ENCODE measurements at places on chromosomes 5 and 9.

- DNase-seq = no peak
These were observed 274.8 kb upstream of the ADRA1B start for GRCh38 chr5:159641371-159642039.

GRCh38 chr5:2203774-2204173 is 321.0 kb upstream of the IRX4 start:
- DNase-seq = no peak

DNA sequence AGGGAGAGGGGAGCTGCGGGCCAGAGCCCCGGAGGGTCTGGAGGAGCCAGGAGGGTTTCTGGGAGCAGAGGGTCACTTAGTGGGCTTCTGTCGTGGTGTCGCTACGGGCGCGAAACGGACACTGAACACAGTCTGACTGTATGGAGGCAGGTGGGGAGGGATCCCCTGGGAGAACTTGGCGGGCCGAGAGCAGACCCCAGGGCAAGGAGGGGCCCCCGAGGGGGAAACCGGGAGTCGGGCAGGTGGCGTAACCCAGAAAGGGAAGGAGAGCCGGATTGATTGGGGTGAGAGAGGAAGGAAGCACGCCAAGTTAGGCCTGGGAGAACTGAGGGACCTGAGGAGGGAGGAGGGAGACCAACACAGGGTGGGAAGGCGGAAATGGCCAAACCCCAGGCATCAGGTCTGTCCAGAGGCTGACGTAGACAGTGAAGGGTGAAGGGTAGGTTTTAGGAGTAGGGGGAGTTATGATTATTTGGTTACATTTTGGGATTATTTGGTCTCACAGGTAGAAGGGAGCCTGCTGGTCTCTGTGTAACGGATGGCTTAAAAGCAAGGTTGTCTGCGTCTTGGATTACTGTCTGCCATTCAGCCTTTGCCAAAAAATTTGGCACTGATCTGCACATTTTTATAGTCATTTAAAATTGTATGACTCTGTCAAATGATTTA is 3.3 kb upstream of the MSMP start:
- DNase-seq = peak; percentile 74

DNA sequence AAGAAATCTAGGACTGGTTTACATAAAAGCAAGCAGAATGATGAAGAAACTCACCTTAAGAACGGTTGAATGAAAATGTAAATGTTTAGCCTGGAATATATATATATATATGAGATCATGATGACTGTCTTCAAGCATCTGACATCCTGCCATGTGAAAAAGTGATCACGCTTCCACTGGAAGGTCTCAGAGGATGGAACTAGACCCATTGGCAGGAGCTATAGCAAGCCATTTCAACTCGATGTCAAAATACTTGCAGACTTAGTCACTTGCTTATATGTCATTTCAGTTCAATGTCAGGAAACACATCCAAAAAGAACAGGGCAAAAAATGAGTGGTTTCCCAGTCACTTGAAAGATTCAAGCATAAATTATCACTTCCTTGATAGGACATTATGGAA is 22.2 kb upstream of the TMEM161B start:
- DNase-seq = no peak

- DNase-seq = no peak
These were observed 1.4 kb downstream of the HAND1 start for GRCh38 chr5:154476354-154477205.

GRCh38 chr5:56827924-56828323 is 12.6 kb downstream of the MAP3K1 start:
- DNase-seq = peak; percentile 23

- DNase-seq = peak; percentile 74
These were observed 5.9 kb downstream of the DMRTA1 start for GRCh38 chr9:22452415-22453010.

DNA sequence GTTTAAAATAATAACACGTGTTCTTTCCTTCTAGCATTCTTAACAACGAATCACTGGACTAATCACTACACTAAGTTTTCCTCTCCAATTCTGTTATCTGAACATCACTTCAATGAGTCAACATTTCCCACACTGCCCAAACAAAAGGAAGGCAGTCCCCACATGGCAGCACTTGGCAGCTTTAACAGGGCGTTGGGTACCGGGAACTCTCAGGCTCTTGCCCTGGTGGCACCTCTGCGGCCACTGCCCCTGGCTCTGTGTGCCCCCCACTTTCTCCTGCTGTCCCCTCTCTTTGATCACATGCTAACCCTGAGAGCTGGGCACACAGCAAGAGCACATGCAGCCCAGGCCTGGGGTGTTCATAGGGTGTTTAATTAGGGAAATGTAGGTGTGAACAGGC is 15.7 kb downstream of the SLC6A3 start:
- DNase-seq = no peak

GRCh38 chr9:23842565-23843129 is 16.6 kb upstream of the ELAVL2 start:
- DNase-seq = peak; percentile 74

GRCh38 chr5:116645627-116646026 is 71.0 kb upstream of the SEMA6A start:
- DNase-seq = no peak

GRCh38 chr5:82405161-82405560 is 127.0 kb upstream of the RPS23 start:
- DNase-seq = no peak

GRCh38 chr5:82816926-82817325 is 260.3 kb downstream of the TMEM167A start:
- no peak for DNase-seq

DNA sequence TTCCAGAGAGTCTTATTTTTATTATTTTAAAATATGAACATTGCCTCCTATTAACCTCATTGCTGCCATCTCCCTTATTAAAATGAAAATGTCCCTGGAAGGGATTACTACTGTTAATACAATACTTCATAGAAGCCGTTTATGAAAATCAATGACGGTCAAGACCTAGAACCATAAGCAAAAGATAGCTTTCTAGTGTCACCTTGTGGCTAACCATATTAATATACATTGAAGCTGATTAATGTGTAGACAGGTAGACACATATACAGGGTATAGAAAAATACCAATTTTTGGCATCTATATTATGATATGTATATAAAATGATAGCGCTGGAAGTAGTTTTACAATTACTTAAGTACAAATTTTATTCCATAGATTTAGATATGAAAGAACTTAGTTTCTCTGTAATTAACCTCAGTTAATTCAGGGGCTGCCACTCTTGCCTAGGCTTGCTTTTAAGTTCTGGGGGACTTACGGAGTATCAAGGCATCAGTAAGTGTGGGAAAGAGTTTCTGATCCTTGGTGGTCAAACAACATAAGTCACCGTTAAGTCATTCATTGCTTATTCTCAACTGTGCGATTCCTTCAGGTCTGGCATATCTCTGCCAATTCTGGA is 2.5 kb upstream of the YTHDC2 start:
- DNase-seq = peak; percentile 31

- DNase-seq = peak; percentile 36
These were observed 54.8 kb downstream of the COL27A1 start for GRCh38 chr9:114210136-114210535.

GRCh38 chr9:126461608-126462007 is 135.0 kb downstream of the MVB12B start:
- DNase-seq = no peak

DNA sequence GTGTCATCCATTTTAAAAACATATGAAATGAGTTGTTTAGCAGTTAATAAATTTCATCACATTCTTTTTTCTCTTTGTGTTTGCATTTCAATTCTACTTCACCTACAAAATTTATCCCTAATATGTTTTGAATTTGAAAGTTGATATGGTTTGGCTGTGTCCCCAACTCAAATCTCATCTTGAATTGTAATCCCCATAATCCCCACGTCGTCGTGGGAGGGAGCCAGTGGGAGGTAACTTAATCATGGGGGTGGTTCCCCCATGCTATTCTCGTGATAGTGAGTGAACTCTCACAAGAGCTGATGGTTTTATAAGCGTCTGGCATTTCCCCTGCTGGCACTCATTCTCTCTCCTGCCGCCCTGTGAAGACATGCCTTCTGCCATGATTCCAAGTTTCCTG is 200.1 kb downstream of the EPB41L4A start:
- no peak for DNase-seq

DNA sequence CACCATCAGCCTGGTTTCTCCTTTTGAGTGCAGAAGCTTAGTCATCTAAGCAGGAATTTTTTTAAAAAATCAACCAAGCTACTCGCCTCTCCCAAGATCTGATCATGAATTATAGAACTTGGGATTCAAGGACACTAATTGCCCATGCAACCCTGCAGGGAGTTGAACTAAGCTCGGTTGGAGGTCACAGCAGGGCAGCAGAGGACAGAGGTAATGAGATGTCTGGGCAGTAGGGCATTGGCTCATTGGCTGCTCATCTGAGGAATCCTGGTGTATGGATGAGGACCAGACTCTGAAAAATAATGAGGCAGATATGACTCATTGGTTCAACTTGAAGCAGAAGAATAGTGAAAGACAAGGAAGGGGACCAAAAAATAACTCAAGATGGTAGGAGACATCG is 111.8 kb upstream of the TLE1 start:
- peak; percentile 4 for DNase-seq

- DNase-seq = peak; percentile 12
These were observed 278.1 kb downstream of the AOPEP start for GRCh38 chr9:95004411-95005277.

DNA sequence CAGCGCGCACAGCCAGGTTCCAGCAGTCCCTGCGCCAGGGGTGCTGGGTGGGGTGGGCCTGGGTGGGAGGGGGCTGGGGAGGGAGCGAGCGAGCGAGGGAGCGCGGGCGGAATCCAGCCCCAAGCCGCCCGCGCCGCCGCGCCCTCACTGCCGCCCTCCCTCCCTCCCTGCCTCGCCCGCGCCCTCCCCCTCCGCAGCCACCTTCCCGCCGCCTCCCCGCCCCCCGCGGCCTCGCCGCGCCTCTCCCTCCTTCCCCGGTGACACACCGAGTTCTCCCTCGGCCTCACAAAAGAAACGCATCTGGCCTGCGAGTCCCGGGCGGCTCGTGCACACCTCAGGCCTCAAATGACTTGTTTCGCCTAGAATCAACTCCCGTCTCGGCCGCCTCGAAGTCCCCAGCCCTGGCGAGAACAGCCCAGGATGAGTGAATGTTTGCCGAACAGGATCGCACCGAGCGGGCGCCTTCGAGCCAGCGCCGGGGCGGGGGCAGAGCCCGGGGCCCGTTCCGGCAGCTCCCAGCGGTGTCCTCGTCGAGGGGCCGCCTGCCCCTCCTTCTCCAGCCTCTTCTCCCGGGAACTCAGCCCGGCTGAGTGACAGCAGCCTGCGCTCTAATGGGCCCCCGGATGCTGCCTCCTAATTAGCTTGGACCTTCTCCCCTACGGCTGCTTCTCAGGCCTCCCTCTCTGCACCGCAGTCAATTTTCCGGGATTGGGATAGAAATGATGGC is 371 bp upstream of the PITX1 start:
- peak; percentile 82 for DNase-seq

- no peak for DNase-seq
These were observed 170.7 kb upstream of the ZNF618 start for GRCh38 chr9:113705306-113705927.

- DNase-seq = peak; percentile 40
These were observed 301 bp upstream of the IL4 start for GRCh38 chr5:132673488-132673887.

- no peak for DNase-seq
These were observed at the start of gene MARVELD2 for GRCh38 chr5:69414885-69415583. Gene MARVELD2, plus strand, starts transcription at chr5:69415116. Its CDS starts 4,270 bp downstream, at chr5:69419386.

DNA sequence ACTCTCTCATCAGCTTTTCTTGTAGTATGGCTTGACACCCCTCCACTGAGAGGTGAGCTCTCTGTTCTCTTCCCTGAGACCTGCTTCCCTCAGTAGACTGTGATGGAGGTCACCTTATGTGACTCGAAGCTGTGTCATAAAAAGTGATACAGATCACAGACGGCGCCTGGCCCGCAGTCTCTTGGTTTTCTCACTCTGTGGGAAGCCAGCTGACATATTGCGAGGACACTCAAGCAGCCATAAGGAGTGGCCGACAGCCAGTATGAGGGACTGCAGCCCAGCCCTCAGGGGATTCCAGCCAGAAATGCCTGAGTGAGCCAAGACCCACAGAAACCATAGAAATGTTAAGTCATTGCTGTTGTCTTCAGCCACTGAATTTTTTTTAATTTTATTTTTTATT is 38.0 kb downstream of the GADD45G start:
- DNase-seq = no peak

GRCh38 chr5:22844636-22845035 is 8.5 kb downstream of the CDH12 start:
- no peak for DNase-seq

DNA sequence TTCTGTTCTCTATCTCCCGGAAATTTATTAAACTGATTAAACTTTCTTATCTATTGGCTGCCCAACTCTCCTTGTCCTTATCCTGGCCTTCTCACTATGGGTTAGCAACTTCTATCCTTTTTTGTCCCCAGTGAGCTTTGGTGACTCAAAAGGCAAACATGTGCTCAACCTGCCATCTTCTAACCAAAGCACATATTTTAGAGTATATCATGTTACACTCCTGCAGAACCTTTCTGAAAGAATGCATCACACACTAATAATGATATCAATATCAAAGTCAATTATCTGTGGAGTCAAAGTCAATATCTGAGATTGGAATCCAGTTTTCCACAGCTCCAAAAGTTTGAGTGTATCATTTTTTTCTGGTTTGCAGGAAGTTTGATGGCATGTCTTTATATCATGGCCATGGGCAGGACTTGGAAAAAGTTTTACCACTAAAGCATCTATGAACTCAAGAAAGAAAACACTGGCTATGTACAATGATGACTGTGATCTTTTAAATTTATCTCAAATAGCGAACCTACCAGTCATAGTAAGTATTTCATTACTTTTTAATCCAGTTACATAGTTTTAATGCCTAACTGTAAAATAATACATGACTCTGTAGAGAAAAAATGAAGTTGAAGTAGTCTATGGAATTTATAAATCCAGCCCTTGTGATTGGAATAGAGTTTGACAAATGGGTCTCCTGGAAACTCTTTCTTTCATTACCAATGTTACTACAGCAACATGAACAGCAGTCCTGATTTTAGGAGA is 166.8 kb downstream of the DROSHA start:
- DNase-seq = no peak

GRCh38 chr9:116692616-116693015 is 5.5 kb downstream of the TRIM32 start:
- DNase-seq = no peak

- DNase-seq = no peak
These were observed 141.5 kb upstream of the FSTL4 start for GRCh38 chr5:133753856-133754255.

- DNase-seq = peak; percentile 27
These were observed 22.7 kb upstream of the PCSK1 start for GRCh38 chr5:96455789-96456188.

GRCh38 chr5:151699071-151699901 is 12.6 kb upstream of the SPARC start:
- DNase-seq = no peak

DNA sequence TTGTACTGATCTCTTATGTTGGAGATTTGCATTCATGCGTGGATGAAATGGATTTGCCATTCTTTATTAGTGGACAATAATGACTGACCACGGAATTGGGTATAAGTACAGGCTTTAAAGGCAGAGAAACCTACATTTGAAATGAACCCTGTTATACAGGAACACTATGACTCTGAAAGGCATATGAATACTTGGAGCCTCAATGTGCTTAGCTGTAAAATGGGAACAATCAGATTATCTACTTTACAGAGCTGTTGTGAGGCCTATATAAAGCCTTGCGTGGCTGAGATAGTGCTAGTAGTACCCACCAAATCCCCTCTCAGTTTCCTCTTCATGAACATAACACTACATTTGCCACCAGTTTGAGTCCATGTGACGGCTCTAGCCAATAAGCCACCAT is 18.9 kb upstream of the MGAT1 start:
- DNase-seq = no peak

GRCh38 chr5:108637134-108637533 is 110.6 kb upstream of the FER start:
- DNase-seq = no peak
